ENCODE measurements at places on chromosomes 6 and 20.
A peak's percentile ranks its signal among the peaks of the same experiment; 100 is the strongest.

GRCh38 chr20:44780226-44780625, 30.1 kb downstream of the RIMS4 start:
- DNase-seq: peak; percentile 72

DNA sequence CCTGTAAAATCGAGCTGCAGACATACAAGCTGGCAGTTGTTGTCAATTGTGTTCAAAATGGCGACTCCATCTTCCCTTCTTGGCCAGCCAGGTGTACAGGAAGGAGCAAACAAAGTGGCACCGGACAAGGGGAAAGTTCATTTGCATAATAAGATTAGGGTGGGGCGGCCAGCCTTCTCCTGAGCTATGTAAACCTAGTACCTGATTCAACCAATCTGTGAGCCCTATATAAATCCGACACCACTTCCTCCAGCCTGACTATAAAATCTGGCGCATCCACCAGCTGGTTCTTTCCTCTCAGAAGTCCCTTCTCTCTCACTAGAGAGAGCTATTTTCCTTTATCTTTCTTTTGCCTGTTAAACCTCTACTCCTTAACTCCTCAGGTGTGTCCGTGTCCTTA, 8.1 kb upstream of the HBS1L start:
- no peak for DNase-seq

DNA sequence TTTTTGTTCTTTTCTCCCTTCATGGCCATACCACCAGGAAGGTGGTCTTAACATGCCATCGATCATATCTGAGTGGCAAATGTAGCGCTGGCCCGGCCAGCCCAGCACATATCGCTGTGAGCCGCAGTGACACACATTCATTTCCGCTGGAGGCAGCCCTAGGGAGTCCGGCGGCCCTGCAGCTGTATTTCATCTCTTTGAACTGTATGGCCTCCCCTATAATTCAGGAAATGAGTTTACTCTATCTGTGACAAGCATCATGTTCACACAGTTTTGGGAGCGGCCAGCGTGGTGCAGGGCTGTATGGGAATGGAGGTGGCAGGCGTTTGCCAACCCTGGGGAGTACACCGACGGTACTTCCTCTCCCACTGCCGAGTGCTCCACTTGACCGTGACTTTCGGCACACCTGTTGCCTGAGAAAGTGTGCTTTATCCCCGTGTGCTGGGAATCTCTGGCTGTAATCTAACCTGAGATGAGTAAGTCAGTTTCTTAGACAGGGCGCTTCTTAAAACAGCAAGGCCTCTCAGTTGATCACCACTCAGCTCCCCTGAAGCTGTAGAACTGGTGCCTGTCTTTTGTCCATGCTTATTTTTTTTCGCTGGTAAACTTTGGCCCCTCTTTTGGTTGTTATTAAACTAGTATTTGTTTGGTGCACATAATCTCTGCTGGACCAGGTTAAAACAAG, 257.1 kb upstream of the TAB2 start:
- peak; percentile 85 for DNase-seq

DNA sequence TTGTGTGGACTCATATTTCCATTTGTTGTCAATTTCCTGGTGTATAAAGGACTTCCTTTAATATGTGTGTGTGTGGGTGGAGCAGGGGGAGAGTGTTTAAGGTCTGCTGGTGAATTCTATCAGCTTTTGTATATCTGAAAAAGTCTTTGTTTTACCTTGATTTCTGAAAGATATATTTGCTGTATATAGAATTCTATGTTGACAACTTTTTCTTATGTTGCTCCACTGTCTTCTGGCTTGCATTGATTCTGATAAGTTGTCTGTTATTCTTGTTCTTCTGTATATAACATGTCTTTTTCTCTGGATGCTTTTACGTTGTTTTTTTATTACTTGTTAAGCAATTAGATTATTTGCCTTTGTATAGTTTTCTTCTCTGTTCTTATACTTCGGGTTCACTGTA, 90.0 kb upstream of the CEP162 start:
- no peak for DNase-seq

DNA sequence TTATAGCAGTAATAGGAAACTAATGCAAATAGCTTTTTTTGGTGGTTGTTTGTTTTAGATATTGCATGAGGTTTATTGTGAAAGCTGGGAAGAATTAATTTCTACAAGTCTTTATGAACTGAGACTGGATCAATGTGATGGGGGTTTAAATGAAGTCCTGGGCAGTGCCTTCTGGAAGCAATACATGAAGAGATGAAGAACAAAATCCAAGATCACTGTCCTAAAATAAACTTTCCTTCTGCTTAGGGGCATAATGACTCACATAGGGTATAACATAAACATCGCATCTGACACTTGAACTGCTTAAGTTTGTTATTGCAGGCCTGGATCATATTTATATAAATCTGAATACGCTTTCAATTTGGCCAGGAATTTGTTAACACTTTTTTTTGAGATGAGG, 20.9 kb upstream of the SHLD1 start:
- no peak for DNase-seq

DNA sequence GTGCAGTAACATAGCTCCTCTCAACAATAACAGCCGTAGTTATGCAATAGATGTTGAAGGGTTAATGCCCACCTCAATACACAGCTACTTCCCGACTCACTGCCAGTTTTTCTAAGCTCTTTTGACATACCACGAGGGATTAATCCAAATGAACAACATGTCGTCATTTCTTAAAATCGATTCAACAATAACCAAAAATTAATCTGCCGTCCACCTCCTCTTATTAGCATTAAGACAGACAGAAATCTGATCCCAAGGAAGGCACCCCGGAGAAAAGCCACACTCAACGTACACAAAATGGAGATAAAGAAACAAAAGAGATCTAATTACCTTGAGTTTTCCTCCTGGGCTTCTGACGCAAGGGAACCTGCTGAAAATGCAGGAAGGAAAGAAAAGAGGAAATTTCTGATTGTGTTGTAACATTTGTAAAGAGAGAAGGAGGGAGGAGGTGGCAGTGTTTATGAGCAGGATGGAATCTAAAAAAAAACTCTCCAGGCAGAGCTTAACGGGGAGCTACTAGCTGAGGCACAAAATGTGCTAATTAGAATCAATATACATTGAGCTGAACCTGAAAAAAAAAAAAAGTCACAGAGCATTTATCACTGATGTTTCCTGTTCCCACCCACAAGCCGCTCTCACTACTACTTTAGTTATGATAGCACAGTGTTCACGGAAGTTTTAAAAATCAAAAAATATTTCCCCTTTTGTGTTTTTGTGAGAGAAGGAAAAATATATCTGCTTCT, 109.3 kb downstream of the IPCEF1 start:
- peak; percentile 44 for DNase-seq

GRCh38 chr6:25449774-25450173, 170.6 kb downstream of the CARMIL1 start:
- DNase-seq: no peak

DNA sequence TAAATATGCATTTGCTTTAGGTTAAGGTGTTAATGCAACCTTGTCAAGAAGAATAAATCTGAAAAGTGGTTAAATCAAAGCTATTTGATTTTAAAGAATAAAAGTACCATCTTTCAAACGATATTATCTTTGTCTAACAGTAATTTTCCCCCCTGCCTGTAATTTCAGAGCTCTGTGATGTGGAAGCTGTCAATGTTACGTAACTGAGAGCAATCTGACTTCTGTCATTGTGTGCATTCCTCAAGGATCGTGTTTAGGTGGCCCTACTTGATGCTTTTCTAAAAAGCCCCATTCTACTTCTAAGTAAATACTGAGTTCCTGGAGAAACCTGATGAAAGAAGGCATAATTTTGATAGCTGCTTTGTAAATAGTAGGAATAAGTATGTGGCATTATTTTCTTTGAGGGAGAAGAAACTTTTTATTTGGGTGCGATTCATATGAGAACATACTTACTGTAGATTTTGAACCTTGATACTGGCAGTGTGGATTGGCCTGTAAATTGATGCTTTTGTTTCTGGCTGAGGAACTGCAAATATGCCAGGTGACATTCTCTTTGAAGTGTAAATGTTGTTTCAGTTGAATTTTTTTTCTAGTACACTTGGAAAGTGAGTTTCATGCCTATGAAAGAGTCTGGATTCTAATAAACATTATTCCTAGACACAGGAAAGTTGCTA, 529.6 kb upstream of the FLRT3 start:
- no peak for DNase-seq

DNA sequence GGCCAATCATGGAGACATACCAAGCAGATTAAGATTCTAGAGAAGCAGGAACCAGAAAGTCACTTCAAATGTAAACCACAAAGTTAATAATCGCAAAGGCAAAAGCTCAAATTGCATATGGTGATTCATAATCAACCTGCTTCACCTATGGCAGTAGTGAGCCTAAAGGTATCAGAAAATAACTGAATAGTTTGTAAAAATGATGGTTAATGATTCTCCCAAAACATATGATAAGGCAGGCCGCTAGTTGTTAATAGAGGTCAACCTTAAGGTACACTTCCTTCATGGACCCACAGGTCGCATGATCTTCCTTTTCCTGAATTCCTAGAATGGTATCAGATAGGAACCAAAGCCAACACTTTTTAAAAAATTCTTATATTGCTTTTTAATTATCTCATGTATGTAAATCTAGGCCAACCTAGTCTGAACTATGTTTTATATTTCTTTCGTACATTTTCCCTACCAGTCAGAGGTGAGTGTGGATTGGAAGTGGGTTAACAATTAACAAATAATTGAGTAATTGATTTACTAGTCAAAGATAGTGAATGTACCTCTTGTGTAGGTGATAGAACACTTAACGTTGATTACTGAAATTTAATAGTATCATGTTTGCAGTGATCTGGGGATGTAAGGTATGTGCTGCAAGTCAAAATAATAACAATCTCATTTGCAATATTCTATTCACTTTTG, 16.4 kb downstream of the TAAR2 start:
- no peak for DNase-seq

GRCh38 chr20:8394308-8394945, 262.4 kb downstream of the PLCB1 start:
- no peak for DNase-seq

DNA sequence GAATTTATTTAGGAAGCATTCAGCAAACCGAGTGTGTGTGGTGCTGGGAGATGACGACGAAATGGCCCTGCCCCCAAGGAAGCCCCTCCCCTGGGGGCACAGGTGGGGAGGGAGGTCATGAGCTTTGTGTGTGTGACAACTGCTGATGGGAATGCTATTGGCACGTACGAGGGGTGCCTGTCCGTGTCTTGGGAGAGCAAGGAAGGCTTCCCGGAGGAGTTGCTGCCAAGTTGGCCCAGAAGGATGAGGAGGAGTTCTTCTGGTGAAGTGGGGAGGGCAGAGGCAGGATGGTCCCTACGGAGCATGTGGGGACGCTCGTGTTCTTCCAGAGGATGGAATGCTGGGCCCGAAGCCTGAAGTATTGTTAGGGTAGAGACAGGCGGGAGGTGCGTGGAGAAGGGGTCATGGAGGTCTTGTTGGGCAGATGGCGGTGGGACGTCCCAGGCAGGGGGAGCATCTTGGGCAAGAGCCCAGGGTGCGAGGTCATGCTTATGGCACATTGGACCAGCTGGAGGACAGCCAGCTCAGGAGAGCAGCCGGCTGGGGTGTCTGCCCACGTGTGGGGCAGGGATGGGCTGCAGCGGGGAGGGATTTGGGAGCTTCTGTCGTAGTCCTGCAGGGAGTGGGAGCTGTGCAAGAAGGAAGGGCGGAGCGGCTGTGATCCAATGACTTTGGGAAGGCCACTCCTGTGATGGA, 46.1 kb downstream of the SYNJ2 start:
- DNase-seq: peak; percentile 78

GRCh38 chr20:63291811-63292210, 1.2 kb upstream of the COL20A1 start:
- no peak for DNase-seq

DNA sequence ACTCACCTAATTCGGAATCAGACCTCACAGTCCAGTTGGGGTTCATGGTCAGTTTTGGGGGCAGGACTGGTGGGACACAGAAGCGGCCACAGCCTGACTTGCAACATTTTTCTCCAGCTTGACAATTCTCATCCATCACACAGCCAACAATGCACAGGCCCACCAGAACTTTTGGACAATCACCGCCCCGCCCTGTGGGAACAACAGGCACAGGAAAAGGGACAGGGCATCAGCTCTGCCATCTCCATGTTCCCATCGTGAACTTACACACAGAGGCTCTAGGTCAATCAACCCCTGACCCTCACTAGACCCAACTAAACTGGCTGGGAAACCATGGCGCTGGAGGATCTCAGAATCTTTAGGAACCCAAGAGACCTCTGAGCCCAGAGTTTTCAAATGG, 16.3 kb downstream of the WFDC3 start:
- no peak for DNase-seq

Data from kidney (tissue), 22 donors.